ENCODE measurements at places on chromosomes 12 and 14. TPM values are rescaled to one million over a fixed set of nuclear protein-coding genes. Genes with fewer than 3 reads are reported as not detected.

- DNase-seq, result no peak
Observed at GRCh38 chr12:93950311-93950710, 198.1 kb upstream of the PLXNC1 start.

RTRAF gene
- polyA plus RNA-seq, result 135 TPM

IL23A gene
- 0.68 TPM for polyA plus RNA-seq

- DNase-seq, result no peak
Observed at GRCh38 chr14:97010491-97011160, 213.4 kb downstream of the VRK1 start.

GRCh38 chr14:76742966-76743365 is 18.3 kb upstream of the VASH1 start:
- no peak for DNase-seq

DNA sequence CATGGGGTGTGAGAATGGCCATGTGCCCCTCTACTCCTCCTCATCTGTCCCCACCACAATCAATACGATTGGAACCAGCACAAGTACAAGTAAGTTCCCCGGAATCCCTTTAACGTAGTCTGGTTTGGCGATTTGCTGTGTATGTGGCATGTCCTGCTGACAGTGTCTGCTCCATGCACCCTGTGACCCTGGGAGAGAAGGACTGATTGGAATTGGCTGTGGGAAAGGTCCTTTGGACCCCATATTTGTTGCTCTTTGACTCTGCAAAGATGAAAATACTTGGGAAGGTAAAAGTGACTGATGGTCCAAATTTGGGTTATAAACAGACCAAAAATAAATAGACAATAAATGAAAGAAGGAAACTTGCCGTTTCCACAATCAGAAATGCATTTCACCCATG is 135.6 kb downstream of the SAMD4A start:
- DNase-seq, result no peak
